Adipose tissue (tissue), 3 donors: ENCODE measurements at places on chromosomes 2 and 18. TPM values are rescaled to one million over a fixed set of nuclear protein-coding genes. Genes with fewer than 3 reads are reported as not detected.

The INO80D gene
- polyA plus RNA-seq: 1.2 TPM

The MARCO gene
- polyA plus RNA-seq: 26.5 TPM

The RPIA gene
- 22.0 TPM for polyA plus RNA-seq

The GALR1 gene
- polyA plus RNA-seq: not detected

The CYP27A1 gene
- 11.6 TPM for polyA plus RNA-seq

The MTHFD2 gene
- 36.1 TPM for polyA plus RNA-seq

The HOXD12 gene
- not detected for polyA plus RNA-seq

The ADGRF3 gene
- 0.22 TPM for polyA plus RNA-seq

The GKN2 gene
- polyA plus RNA-seq: 318 TPM

The MYOM1 gene
- polyA plus RNA-seq: 5.1 TPM

The GPR39 gene
- polyA plus RNA-seq: 2.9 TPM

The SKA1 gene
- polyA plus RNA-seq: 0.07 TPM

The PAX8 gene
- polyA plus RNA-seq: 0.22 TPM

The LAMA3 gene
- polyA plus RNA-seq: 2.1 TPM

The NGEF gene
- polyA plus RNA-seq: 2.2 TPM

The FAM124B gene
- polyA plus RNA-seq: 2.0 TPM

The GALNT14 gene
- polyA plus RNA-seq: 3.9 TPM

The IGFBP2 gene
- 428 TPM for polyA plus RNA-seq

The SETBP1 gene
- polyA plus RNA-seq: 2.3 TPM

The STARD6 gene
- not detected for polyA plus RNA-seq

The SLC4A5 gene
- 1.0 TPM for polyA plus RNA-seq

The NT5C1B gene
- not detected for polyA plus RNA-seq

The SRD5A2 gene
- not detected for polyA plus RNA-seq

The IL1RL1 gene
- polyA plus RNA-seq: 2.1 TPM

The CNDP1 gene
- polyA plus RNA-seq: not detected

The DLX2 gene
- 0.03 TPM for polyA plus RNA-seq

The GPBAR1 gene
- 29.4 TPM for polyA plus RNA-seq

The KIF5C gene
- 0.51 TPM for polyA plus RNA-seq

The SS18 gene
- polyA plus RNA-seq: 37.3 TPM

The UGT1A9 gene
- polyA plus RNA-seq: not detected

The TYMS gene
- 2.0 TPM for polyA plus RNA-seq

The RGPD4 gene
- polyA plus RNA-seq: not detected

The POTEJ gene
- not detected for polyA plus RNA-seq

The CYBRD1 gene
- polyA plus RNA-seq: 138 TPM

The SCN7A gene
- 2.5 TPM for polyA plus RNA-seq

The DPYSL5 gene
- not detected for polyA plus RNA-seq

The FOXI3 gene
- polyA plus RNA-seq: not detected

The NAPG gene
- 6.7 TPM for polyA plus RNA-seq

The GRP gene
- polyA plus RNA-seq: not detected

The DCDC2C gene
- polyA plus RNA-seq: not detected

The INO80B gene
- polyA plus RNA-seq: 37.9 TPM

The HK2 gene
- polyA plus RNA-seq: 18.2 TPM

The LAPTM4A gene
- polyA plus RNA-seq: 266 TPM

The TWIST2 gene
- polyA plus RNA-seq: 63.3 TPM

The SERPINB5 gene
- not detected for polyA plus RNA-seq

The ANKRD29 gene
- 14.4 TPM for polyA plus RNA-seq

The SERPINB3 gene
- polyA plus RNA-seq: 1.1 TPM

The VWC2L gene
- polyA plus RNA-seq: not detected

The OTOS gene
- polyA plus RNA-seq: not detected

The HOXD4 gene
- polyA plus RNA-seq: 3.8 TPM
